ENCODE measurements at places on chromosomes 16 and 17. TPM values are rescaled to one million over a fixed set of nuclear protein-coding genes. Genes with fewer than 3 reads are reported as not detected.

ATP2C2 gene
- not detected for total RNA-seq

PRAC1 gene
- not detected for total RNA-seq

SPHK1 gene
- 32.0 TPM for total RNA-seq

HP gene
- total RNA-seq = not detected

PGAP3 gene
- total RNA-seq = 9.9 TPM

HIGD1B gene
- total RNA-seq = not detected

IL17C gene
- not detected for total RNA-seq

KRT17 gene
- total RNA-seq = 1.2 TPM

MPV17L gene
- total RNA-seq = 1.2 TPM

SOCS3 gene
- 107 TPM for total RNA-seq

DLX3 gene
- total RNA-seq = 0.98 TPM

GNAO1 gene
- total RNA-seq = under 0.01 TPM

CDH1 gene
- total RNA-seq = not detected

KRTAP4-4 gene
- not detected for total RNA-seq

SMPD3 gene
- not detected for total RNA-seq

SPIRE2 gene
- total RNA-seq = 3.9 TPM

HCRT gene
- total RNA-seq = not detected

SLC52A1 gene
- total RNA-seq = not detected

ZNF205 gene
- total RNA-seq = 15.1 TPM

MAF gene
- total RNA-seq = 1.2 TPM

PIGW gene
- total RNA-seq = 6.6 TPM

ENPP7 gene
- not detected for total RNA-seq

FOXF1 gene
- under 0.01 TPM for total RNA-seq

ZG16 gene
- total RNA-seq = not detected

EXOC3L1 gene
- not detected for total RNA-seq

RRN3 gene
- total RNA-seq = 26.5 TPM

AIPL1 gene
- not detected for total RNA-seq

PHKG2 gene
- 18.0 TPM for total RNA-seq

NOTUM gene
- not detected for total RNA-seq

CYLD gene
- 24.6 TPM for total RNA-seq

HSPB9 gene
- total RNA-seq = not detected

ASPHD1 gene
- 2.3 TPM for total RNA-seq

DNAAF8 gene
- 0.59 TPM for total RNA-seq

INCA1 gene
- not detected for total RNA-seq

STX1B gene
- 1.1 TPM for total RNA-seq

FKBP10 gene
- 239 TPM for total RNA-seq

MBTD1 gene
- 9.4 TPM for total RNA-seq

RAC3 gene
- total RNA-seq = 7.8 TPM

CSH1 gene
- total RNA-seq = not detected

APOH gene
- total RNA-seq = not detected

ITGAL gene
- not detected for total RNA-seq

KREMEN2 gene
- not detected for total RNA-seq

IL34 gene
- 0.59 TPM for total RNA-seq

JUP gene
- 0.98 TPM for total RNA-seq

TBC1D24 gene
- total RNA-seq = 11.0 TPM

SPN gene
- total RNA-seq = not detected

KRTAP4-9 gene
- total RNA-seq = not detected

PLLP gene
- total RNA-seq = under 0.01 TPM

NAGS gene
- total RNA-seq = 41.4 TPM

MRPS34 gene
- 68.0 TPM for total RNA-seq

CACNG3 gene
- not detected for total RNA-seq

RCVRN gene
- total RNA-seq = not detected
